ENCODE measurements at places on chromosomes 3 and 15.
A peak's percentile ranks its signal among the peaks of the same experiment; 100 is the strongest.

DNA sequence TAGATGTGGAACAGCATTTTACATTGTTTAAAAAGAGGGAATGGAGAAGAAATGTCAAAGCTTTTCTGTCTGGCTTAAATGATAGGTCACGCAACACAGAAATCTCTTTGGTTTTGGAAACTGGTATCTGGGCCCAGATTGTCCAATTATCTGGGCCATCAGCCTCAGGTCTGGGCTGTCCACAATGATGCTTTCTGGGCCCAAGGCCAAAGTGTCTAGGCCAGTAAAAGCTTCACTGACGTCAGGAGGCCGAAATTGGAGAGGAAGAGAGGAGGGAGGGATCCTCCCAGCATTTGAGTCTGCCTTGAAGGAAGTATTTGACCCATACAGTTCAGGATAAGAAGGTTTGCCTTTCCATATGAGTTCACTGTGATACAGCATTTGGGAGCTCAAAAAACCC, 60.7 kb upstream of the ALDH1A3 start:
- DNase-seq = no peak

DNA sequence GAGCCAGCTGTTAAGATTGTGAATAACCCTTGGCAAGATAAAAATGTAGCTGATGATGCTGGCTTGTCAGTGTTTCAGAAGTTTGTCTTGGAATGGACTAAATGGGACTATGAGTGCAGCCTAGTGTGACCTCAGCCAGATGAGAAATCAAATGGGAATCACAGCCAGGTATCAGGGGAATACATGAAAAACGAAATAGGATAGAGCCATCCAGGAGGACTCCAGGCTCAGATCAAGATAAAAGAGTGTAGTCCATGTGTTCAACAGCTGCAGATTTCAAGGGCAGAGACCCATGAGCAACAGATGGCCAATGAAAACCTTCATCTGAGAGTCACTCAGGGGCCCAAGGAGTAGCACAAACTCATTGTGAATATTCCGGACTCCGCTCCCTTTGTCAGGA, 1080.9 kb upstream of the CADM2 start:
- no peak for DNase-seq

DNA sequence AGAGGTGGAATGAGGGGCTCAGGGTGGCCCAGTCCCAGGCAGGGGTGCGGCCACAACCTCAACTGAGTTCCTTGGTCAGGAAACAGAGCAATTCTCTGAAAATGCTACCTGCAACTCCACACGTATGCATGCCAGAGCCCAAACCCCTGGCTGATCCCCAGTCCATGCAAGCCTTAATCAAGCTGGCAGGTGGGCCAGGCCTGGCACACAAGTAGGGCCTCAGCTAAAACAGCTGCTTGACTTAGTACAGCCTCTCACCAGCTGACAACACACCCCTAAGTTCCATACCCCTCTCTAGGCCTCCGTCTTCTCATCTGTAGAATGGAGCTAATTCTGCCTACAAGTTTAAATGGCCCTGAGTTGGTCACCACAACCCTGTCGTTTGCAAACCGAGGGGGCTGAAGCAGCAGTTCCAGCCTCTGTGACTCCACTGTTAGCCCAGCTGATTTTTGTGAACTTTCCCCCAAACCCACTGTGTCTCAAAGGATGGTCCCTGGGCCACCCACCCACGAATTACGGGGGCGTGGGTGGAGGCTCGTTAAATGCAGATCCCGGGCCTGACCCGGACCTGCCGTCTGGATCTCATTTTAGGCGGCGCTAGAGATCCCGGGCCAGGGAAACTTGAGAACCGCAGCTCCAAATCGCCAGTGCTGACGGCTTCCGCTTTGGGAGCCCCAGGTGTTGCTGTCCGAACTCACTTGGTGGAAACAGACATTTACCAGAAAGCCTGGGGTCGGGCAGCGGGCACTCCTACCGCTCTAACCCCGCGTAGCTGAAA, 927 bp downstream of the CHDH start:
- DNase-seq = no peak

- DNase-seq = no peak
Observed at GRCh38 chr3:127458696-127459604, 131.6 kb downstream of the TPRA1 start.

DNA sequence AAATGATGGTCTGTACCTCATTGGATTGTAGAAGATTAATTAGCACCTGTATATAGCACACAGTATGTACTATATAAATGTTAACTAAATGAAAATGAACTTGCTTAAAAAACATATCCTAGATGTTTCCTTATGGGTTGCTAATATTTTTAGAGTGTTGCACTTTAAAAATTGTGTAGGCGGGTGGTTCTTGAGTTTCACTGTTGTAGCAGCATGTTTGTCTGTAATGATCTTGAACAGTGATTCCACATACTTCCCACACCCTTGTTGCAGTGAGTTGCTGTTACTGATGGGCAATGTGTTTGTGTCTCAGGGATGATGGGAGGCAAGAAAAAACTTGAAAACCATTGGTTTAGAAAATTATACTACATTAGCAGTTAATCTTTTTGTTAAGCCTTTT, 22.0 kb downstream of the USP3 start:
- DNase-seq = no peak

DNA sequence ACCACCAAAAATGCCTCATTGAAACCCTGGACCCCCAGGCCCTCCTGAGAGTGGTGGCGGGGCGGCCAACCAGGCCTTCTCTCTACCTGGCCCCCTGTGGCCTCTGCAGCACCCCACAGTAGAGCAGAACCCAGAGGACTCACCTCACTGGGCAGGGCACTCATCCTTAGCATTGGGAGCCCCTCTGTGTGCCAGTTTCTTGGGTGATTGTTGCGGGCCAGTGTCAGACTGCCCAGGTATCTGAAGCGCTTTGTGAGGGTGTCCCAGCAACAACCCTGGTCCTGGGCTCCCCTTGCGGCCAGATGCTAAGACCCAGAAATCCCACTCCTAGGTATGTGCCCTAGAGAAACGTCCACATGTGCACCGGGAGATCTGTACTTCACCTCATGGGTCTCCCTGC, 20.7 kb upstream of the MRPS22 start:
- no peak for DNase-seq

DNA sequence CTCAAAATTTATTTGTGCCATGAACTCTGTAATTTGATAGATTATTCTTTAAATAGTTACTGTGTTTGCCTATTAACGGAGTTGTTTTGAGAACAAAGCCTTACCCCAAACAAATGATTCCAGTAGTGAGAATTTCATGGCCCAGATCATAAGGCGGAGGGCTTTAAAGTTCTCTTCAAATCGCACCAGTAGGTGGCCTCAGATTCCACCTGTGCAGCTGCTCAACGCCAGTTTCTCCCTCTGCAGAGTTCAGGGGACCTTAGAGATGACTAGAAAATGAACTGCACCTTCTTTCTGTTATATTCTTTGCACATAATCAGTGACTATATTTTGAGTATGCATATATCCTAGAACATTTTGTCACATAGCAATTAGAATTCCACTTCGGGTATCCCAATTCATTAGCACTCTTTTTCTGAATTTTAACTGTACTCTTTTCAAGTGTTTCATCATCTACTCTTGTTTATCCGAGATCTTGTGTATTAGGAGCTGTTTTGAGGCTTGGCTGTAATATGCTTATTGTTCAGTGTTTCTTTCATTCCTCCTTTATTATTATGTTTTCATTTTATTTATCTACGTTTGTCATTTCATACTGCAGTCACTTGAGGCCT, 232.6 kb upstream of the CHRM5 start:
- DNase-seq = no peak

- DNase-seq = no peak
Observed at GRCh38 chr3:124885466-124886167, 1.5 kb downstream of the ITGB5 start.

- no peak for DNase-seq
Observed at GRCh38 chr3:32243519-32243918, 5.0 kb downstream of the CMTM8 start.

GRCh38 chr15:91104111-91104510, 4.1 kb downstream of the SV2B start:
- no peak for DNase-seq

DNA sequence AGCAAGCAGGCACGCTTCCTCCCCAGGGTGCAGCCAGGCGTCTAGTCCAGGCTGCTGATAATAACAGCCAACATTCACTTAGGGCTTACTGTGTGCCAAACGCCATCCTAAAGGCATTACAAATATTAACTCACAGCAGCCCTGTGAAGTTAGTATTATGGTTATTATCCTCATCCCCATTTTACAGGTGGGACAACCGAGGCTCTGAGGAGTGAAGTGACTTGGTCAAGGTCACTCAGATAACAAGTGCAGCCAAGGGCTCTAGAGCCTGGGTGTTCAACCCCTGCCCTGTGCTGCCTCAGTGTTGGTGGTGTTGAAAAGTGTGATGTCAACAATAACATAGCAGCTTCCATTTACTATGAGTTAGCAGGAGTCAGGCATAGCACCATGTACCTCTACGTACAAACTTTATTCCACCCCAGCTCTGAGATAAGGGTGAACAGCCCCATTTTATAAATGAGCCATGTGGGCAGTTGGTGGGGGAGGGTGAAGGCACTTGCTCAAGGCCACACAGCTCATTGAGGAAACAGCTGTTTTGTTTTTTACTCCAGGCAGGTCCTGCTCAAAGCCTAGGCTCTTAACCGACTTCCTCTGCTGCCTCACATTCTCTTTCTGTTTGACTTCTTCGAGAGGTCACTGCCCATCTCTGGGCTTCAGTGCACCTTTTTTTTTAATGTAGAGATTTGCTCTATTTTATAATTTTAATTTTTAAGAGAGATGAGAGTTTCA, 24.0 kb upstream of the TRH start:
- no peak for DNase-seq

- no peak for DNase-seq
Observed at GRCh38 chr15:92005154-92005553, 151.6 kb downstream of the SLCO3A1 start.

DNA sequence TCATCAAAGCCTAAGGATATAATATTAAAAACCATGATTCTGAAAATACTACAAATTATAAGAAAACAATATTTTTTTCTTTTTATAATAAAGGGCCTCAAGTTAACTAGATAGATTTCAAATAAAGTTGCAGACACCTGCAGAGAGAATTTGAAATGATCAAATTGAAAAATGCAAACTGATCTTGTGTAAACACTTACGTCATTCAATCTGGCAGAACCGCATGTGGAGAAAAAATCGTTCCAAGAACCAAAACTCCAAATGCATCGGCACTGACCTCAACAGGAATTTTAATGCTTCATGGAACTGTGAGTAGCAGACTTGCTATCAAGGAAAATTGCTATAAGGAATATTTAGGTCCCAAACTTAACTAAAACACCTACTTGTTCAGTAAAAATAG, 17.2 kb downstream of the CPA3 start:
- DNase-seq = no peak

GRCh38 chr3:65854606-65855304, 184.0 kb downstream of the MAGI1 start:
- DNase-seq = no peak

- DNase-seq = no peak
Observed at GRCh38 chr15:70098461-70099166, 897 bp upstream of the TLE3 start.

- no peak for DNase-seq
Observed at GRCh38 chr3:34703053-34703452, 904.6 kb downstream of the PDCD6IP start.

DNA sequence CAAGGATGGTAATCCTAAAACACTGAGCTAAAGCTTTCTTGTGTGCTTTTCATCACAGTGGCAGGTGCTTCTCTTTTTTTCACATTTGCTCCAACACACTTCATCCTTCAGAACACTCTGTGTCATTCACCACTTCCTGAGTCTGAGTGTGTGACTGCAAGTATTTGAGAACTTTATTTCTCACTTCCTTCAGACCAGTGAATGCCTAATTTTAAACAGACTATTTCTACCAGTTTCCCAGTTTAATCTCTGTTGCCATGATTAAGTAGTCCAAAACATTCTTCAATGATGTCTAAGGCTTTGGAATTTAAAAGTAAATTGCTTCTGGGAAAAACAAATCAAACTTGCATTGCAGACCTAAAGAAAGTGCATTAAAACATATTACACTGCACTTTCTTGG, 541.2 kb downstream of the RBMS3 start:
- DNase-seq = no peak

DNA sequence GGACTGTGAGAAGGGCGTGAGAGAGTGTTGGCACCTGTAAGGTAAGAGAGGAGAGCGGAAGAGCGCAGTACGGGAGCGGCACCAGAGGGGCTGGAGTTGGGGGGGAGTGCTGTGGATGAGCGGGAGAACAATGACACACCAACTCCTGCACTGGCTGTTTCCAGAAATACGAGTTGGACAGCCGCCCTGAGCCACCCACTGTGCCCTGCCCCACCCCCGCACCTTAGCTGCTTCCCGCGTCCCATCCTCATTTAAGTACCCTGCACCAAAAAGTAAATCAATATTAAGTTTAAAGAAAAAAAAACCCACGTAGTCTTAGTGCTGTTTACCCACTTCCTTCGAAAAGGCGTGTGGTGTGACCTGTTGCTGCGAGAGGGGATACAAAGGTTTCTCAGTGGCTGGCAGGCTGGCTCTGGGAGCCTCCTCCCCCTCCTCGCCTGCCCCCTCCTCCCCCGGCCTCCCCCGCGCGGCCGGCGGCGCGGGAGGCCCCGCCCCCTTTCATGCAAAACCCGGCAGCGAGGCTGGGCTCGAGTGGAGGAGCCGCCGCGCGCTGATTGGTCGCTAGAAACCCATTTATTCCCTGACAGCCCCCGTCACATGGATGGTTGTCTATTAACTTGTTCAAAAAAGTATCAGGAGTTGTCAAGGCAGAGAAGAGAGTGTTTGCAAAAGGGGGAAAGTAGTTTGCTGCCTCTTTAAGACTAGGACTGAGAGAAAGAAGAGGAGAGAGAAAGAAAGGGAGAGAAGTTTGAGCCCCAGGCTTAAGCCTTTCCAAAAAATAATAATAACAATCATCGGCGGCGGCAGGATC, at the start of gene SOX2:
TSS of gene SOX2 (plus strand) at position 601 of the 811 bp plus-strand sequence. CDS start 436 bp downstream, outside the sequence.
- no peak for DNase-seq

DNA sequence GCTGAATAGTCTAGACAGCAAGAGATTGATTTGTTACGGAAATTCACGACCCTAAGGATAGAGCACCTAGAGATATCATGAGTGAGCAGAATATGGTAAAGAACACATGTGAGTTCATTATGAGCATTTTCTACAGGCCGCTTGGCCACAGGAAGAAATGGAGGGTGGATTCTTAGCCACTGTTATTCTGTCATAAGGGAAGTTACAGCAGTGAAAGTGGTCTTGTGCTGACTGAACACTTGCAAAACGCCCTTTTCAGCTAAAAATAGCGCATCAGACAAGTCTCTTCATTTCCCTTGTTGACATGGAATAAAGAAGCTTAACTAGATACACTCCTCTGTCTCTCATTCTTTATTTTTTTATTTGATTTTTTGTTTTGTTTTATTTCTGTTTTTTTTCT, 19.8 kb downstream of the DGKG start:
- peak; percentile 22 for DNase-seq

- DNase-seq = no peak
Observed at GRCh38 chr15:59879506-59880265, 124.4 kb upstream of the FOXB1 start.

GRCh38 chr3:183061391-183062172, 37.7 kb downstream of the MCCC1 start:
- no peak for DNase-seq

DNA sequence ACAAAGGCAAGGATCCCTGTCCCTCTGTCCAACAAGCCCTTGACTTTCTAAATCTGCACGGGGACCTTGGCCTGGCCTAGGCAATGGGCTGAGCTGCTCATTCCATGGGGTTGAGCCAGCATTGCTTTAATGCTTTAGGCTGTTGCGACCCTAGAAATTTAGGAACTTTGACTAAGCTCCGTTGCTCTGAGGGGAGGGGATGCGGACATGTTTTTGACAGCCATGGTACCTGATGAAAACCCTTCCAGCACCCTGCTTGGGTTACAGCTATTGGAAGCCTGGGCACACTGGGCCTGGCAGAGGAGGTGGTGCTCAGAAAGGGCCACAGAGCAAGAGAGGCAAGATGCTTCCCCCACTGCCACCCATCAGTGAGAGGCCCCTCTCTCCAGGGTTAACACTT, 37.1 kb downstream of the SYNM start:
- no peak for DNase-seq

All from GM12864 (cell line).